Activated CD8-positive, alpha-beta T cell treated with anti-CD3 and anti-CD28 coated beads, Interleukin-2, amount 10 ng/mL, durations not matched to agents 7 days and 5 days (primary cell): ENCODE measurements at places on chromosomes 5 and 9. TPM values are rescaled to one million over a fixed set of nuclear protein-coding genes. Genes with fewer than 3 reads are reported as not detected.

LCN12 gene
- 1.0 TPM for total RNA-seq

AQP3 gene
- total RNA-seq = 29.9 TPM

FOXI1 gene
- total RNA-seq = not detected

DNA sequence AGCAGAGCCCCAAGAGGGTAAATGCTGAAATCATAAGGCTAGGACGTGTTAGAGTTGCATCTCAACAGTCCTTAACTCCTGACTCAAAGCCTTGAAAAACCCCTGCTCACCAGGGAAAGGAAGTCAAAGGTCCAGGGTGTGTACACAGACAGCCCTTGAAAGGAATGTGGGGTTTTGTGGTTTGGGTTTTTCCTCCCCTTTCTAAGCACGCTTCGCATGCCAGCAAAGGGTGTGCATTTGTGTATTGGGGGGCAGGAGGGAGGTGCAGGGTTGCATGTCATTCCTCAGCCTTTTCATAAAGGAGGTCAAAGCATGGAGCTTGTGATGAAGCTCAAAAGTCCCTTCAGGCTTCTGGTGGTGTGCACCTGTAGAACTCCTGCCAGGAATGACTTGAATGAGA, 17.3 kb upstream of the XPA start:
- H3K27me3 ChIP-seq = peaks cover 26% of the 10 kb centered on the region
- no peak for DNase-seq
- H3K27ac ChIP-seq = no peak overlapping the region
- no peaks in the 10 kb centered on the region for H3K36me3 ChIP-seq
- H3K4me3 ChIP-seq = peak overlapping the region; percentile 8

DNA sequence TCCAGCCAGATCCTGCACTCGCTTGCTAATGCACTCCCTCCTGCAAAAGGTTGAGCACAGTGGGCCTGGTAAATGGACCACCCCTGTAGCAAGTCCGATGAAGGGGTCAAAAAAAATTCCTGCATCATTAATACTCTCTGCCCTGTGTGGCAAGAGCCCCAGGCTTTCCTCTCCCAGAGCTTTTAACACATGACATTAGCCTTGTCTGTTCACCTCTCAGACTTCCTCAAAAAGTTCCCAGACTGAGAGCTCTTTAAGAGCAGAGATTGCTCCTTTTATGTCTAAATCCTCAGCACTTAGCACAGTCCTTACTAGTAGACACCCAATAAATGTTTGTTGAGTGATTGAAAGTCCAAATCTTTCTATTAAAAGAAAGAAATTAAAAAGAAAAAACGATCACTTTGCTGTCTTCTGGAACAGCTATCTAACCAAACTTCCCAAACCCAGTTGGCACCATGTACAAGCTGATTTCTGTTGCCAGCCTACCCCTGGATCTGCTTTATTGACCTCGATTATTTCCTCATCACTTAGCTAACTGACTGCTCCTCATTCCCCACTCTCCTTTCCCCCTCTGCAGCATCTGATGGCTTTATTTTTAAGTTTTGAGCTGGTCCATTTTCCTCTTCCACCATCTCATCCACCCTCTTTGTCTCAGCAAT, 209.8 kb downstream of the ENC1 start:
- no peak for DNase-seq
- peaks cover 6% of the 10 kb centered on the region for H3K27me3 ChIP-seq
- no peak overlapping the region for H3K27ac ChIP-seq
- H3K4me1 ChIP-seq = no peaks in the 10 kb centered on the region

- H3K27me3 ChIP-seq = no peaks in the 10 kb centered on the region
- no peak overlapping the region for H3K4me3 ChIP-seq
- H3K27ac ChIP-seq = no peak overlapping the region
- DNase-seq = no peak
- H3K4me1 ChIP-seq = no peaks in the 10 kb centered on the region
These were observed 302 bp downstream of the LCN9 start for GRCh38 chr9:135663451-135663770.

DNA sequence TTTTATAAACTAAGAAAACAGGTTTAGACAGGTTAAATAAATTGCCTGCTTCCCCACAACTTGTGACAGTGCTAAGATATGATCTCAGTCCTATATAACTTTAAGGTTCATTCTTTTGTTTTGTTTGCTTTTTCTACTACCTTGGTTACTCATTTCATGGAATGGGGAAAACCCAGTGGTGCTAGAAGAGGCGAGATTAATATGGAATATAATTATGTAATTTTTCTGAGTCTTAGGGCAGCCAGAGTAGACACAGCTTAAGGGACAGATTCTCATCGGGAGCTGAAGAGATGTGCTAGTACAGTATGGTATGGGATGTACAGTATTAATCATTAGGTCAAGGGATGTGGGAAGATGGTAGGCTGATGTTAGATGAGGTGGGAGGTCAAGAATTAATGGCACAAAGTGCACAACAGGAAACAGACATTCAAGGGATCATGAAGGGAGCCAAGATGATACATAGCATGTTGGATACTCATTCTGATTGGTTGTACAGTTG, 6.2 kb downstream of the TRIM32 start:
- H3K27me3 ChIP-seq = no peaks in the 10 kb centered on the region
- H3K4me1 ChIP-seq = peaks cover 23% of the 10 kb centered on the region
- no peak for DNase-seq
- peaks cover 29% of the 10 kb centered on the region for H3K36me3 ChIP-seq
- no peak overlapping the region for H3K4me3 ChIP-seq

DNA sequence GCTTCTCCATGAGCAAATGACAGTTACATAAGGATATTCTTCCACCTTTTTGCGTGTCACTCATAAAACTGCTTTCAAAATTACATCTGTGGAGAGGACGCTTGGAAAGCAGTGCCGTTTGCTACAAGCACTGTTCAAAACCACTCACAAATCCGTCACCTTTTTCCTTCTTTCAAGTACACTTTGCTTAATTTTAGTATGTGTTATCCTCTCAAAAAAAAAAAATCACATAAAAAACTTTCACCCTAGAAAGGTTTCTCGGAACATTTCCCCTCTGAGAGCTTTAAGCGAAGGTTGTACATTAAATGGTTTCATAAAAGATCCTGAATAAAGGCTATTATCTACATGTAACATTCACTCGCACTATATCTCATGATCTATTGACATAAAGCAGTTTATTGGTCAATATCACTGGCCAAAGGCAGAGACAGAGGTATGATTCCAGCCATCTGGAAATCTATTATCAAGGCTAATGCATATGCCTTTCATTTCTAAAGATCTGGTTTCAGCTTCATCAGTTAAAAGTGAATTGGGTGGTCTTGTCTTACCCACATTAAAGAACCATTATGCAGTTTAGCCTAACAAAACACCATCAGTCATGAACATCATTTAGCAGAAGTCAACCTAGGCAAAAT, 163.6 kb downstream of the ENC1 start:
- H3K27me3 ChIP-seq = peaks cover 4% of the 10 kb centered on the region
- no peak overlapping the region for H3K4me3 ChIP-seq
- no peak overlapping the region for H3K27ac ChIP-seq

DNA sequence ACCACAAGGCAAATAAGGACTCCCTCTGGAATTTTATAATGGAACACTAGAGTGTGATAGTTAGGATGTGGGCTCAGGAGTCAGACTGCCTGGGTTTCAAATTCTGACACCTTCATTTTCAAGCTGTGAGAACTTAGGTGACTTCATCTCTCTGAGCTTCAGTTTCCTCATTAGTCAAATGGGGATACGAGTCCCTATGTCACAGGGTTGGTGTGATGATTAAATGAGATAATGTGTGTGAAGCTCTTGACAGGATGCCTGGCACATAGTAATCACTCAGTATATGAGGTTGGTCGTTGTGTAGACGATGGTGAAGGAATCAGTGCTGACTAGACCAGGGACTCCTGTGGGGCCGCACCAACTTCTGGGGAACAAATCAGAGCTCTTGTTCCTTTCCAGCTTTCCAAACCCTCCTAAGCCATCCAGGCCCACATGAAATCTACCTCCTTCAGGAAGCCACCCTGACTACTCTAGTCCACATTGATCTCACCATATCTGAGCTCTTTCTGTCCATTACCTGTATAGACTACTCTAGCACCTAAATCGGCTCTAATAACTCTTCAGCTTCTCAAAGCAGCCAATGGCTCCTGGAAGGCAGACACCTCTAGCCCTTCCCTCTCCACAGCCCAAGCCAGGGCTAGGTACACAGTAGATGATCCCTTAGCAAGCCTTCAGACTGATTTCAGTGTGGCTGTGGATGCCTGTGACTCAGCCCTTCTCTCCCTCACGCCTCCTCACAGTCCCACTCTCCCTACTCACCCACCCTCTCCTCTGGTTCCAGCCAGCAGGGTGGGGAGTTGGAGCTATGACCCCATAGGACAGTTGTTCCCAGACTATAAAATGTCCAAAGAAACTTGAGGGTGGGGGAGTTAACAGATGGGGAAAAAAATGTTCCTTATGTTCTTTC, 2.5 kb upstream of the TCF7 start:
- peaks cover 10% of the 10 kb centered on the region for H3K27me3 ChIP-seq
- H3K36me3 ChIP-seq = peaks cover 20% of the 10 kb centered on the region
- H3K4me1 ChIP-seq = peaks cover 71% of the 10 kb centered on the region
- DNase-seq = no peak
- H3K27ac ChIP-seq = peak overlapping the region; percentile 64

GRCh38 chr5:86546582-86546981, 71.2 kb upstream of the COX7C start:
- DNase-seq = no peak
- no peak overlapping the region for H3K4me3 ChIP-seq
- H3K27me3 ChIP-seq = no peaks in the 10 kb centered on the region
- no peak overlapping the region for H3K27ac ChIP-seq

DNA sequence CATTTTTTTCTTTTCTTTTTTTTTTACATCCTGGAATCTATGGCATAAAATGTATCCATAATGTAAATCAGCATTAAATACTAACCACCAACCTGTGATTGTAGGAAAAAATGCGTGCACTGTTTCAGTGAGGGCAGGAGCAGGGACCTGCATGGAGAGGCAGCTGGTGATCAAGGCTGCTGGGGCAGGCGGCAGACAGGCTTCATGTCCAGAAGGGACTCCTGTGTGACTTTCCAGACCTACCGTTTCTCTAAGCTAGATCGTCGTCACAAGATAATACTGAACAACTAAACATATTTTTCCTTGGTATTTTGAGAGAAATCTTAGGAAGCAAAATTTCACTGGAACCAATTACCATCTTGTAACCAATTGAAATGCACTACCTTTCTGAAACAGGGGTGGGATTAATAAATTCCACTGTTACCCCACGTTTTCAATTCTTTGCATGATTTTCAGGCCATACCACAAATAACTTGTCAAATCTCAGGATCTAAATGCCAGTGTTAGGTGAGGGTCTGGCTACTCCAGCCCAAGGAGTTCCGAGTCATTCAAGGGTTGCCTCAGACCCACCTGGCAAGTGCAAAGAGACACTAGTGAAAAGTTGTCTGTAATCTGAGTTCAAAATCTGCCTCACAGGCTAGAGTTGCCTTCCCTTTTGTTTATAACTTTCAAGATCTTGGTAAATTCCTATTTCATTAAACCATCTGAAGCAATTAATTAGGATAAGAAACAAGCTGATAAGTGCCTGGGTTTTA, 198.2 kb downstream of the SEMA5A start:
- no peak overlapping the region for H3K27ac ChIP-seq
- H3K27me3 ChIP-seq = no peaks in the 10 kb centered on the region
- H3K36me3 ChIP-seq = no peaks in the 10 kb centered on the region
- no peak overlapping the region for H3K4me3 ChIP-seq
- DNase-seq = no peak

- H3K27ac ChIP-seq = no peak overlapping the region
- H3K4me1 ChIP-seq = no peaks in the 10 kb centered on the region
- peaks cover 8% of the 10 kb centered on the region for H3K27me3 ChIP-seq
- H3K36me3 ChIP-seq = no peaks in the 10 kb centered on the region
- H3K4me3 ChIP-seq = no peak overlapping the region
These were observed 174.5 kb upstream of the SLC12A2 start for GRCh38 chr5:127909066-127909465.

GRCh38 chr9:93254806-93255493, 71.0 kb downstream of the WNK2 start:
- no peaks in the 10 kb centered on the region for H3K36me3 ChIP-seq
- H3K4me1 ChIP-seq = no peaks in the 10 kb centered on the region
- H3K27ac ChIP-seq = no peak overlapping the region
- H3K27me3 ChIP-seq = no peaks in the 10 kb centered on the region
- no peak overlapping the region for H3K4me3 ChIP-seq

DNA sequence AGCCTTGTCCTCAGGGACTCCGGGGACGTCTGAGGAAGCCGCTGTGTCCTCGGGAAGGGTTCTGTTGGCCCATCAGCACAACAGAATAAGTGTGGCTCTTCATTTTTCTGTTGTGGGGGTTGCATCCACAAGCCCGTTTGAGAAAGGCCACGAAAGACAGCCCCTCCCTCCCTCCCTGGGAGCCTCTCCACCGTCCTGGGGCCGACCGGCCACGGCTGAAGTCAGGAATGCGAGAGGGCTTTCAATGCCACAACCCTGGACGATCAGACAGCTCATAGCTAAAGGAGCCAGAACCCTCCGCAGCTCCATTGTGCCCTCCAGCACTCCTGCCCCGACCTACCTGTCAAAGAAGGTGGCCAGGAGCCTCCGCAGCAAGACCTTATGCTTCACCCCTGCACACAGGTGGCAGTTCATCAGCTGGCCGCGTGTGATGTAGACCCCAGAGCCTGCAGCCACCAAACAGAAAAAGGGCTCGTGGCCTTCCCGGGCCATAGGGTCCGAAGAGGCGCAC, 52.4 kb upstream of the UBAC1 start:
- no peak for DNase-seq
- no peak overlapping the region for H3K27ac ChIP-seq
- no peaks in the 10 kb centered on the region for H3K27me3 ChIP-seq
- no peak overlapping the region for H3K4me3 ChIP-seq
- no peaks in the 10 kb centered on the region for H3K4me1 ChIP-seq

DNA sequence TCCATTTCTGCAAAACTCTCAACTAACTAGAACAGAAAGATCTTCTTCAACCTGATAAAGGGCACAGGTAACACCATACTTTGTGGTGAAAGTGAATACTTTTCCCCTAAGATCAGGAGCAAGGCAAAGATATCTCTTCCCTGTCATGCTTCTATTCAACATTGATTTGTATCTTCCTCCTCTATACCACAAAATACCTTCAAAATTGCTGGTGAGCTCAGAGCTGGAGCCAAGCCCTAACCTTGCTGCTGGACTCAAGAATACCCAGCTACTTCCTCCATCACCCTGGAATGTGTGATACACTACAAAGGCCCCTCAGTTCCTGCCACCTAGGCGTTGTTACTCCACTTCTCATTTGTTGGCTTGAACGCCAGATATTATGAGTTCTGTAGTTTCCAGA, 499.0 kb downstream of the ACTL7B start:
- no peak for DNase-seq
- no peaks in the 10 kb centered on the region for H3K4me1 ChIP-seq
- H3K36me3 ChIP-seq = no peaks in the 10 kb centered on the region
- no peak overlapping the region for H3K27ac ChIP-seq

GRCh38 chr5:154722097-154722496, 33.1 kb upstream of the LARP1 start:
- no peak overlapping the region for H3K4me3 ChIP-seq
- peaks cover under 1% of the 10 kb centered on the region for H3K27me3 ChIP-seq
- H3K27ac ChIP-seq = no peak overlapping the region
- no peak for DNase-seq

DNA sequence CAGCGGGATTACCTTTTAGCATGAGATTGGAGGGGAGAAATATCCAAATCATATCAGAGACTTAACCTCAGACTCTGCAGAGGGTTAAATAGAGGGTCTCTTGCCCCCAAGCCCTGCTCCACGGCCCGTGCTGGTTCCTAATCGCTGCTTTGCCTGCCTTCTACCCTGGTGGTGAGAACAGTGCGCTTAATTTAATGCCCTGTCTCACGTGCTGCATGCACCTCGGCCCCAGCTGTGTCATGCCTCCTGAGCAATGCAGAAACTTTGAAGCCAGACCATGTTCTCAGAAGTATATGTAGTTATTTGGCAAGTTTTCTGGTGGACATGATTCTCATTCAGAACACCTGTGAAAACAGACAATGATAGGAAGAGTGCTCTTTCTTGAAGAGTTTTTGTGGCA, 1.4 kb downstream of the OTULIN start:
- H3K36me3 ChIP-seq = peaks cover 43% of the 10 kb centered on the region
- peak overlapping the region; percentile 86 for H3K4me3 ChIP-seq
- H3K4me1 ChIP-seq = peaks cover 71% of the 10 kb centered on the region
- no peaks in the 10 kb centered on the region for H3K27me3 ChIP-seq
- H3K27ac ChIP-seq = peak overlapping the region; percentile 91
